ENCODE measurements at places on chromosomes 7 and 10.

DNA sequence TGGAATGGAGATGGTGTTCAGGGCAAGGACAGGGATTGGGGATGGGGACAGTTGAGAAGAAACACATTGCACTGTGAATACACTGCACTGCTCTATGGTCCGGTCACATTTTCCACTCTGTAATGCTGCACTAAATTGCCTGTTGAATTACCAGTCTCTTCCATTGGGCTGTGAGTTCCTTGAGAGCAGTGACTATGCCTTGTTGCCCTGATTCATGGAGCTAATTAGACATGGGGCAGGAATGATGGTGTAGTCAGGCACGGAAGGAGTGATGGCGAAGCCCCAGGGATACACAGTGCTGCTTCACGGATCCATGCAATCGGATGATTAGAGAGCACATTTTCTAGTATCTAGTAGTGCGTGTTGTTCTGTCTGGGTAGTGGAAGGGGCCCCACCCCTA, 25.4 kb upstream of the GPAM start:
- DNase-seq: no peak

- DNase-seq: no peak
These were observed 97.6 kb downstream of the SUGCT start for GRCh38 chr7:40232242-40232893.

- DNase-seq: no peak
These were observed 200.4 kb upstream of the SORCS1 start for GRCh38 chr10:107364872-107365271.

- DNase-seq: no peak
These were observed 13.4 kb downstream of the BRI3 start for GRCh38 chr7:98294798-98295382.

GRCh38 chr7:94401428-94401814, 6.7 kb downstream of the COL1A2 start:
- DNase-seq: no peak

DNA sequence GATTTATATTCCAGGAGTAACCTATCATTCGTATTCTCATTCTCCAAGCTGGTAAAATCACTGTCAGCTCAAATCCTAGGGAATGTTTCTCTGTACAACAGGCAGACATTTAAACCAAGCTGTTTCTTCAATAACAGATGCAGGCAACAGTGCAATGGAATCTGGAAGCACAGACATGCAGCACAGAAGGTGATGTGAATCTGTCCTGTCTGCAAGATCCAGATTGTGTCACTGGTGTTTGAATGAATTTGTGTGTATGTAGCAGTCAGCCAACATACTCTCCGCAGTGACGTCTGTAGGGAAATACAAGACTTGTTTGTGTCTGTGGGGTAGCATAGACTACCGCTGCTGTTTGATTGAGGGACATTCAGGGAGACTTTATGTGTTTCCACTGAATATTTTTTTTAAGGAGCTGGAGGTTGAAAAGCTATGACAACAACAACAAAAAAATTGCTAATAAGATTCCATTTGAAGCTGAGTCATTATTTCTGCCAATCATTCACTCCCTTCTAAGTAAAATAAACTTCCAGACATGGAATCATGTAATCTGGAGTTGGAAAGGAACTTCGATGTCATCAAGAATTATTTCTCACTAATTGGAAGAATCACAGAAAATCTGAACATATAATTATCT, 122.9 kb upstream of the MYO3A start:
- DNase-seq: no peak

DNA sequence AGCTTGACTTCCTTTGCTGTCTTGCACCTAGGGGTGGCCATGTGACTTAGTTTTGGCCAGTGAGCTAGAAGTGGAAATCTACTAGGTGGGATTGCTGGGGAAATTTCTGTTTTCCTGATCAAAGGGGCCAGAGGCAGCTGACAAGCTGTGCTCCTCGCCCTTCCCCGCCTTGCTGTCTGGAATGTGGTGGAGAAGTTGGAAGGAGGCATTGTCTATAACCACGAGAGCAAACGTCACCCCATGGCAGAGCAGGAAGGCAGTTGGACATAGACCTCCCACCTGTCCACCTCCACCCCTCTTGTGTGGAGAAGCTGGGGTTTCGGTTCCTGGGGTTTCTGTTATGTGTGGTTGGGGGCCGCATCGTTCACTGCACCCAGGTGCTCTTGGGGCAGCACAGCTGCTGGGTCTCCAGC, 7.3 kb downstream of the SFRP5 start:
- no peak for DNase-seq

- DNase-seq: no peak
These were observed 1.4 kb downstream of the RHEB start for GRCh38 chr7:151518105-151518946.

DNA sequence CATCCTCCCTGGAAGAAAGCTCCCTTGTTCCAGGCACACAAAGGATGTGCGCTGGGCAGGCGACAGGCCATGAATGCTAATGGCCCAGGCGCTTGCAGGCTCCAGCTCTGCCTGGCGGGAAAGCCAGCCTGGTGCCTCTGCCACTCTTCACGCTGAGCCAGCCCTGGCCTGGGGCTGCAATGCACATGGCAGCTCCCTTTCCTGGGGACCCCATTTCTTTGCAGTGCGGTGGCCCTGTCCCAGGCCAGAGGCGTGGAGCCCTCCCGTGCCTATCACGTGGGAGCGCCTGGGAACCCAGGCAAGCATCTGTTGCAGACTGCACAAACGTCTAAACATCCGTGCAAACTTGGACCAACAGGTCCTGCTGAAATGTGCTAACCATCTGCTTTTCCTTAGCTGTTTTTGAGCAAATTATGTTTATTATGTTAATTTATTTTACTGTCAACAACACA, 152.1 kb upstream of the LYZL2 start:
- no peak for DNase-seq

DNA sequence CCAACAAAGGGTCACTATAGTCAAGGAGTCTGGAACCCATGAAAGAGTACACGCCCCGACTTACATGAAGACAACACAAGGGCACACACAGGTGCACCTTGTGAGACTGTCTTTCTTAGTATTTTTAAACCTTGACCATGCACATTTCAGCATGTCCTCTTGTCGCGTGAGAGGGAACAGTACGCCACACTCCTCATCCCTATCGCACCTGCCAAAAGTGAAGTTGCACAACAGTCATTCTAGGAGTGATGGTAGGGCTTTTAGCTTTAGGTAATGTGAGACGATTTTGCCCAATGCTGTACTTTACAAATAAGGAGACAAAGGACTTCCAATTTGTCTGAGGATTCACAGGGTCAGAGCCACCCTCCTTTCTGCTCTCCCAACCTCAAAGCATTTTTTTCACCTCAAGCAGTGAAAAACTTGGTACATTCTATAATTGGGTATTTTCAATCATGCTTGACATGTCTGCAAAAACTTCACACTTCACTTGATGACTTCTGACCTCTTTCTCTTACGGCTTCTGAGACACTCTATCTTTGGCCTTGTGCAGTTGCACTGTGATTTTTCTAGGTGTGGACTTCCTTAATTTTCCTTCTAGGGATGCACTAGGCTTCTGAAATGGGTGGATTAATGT, 173.9 kb upstream of the GRB10 start:
- DNase-seq: no peak

- no peak for DNase-seq
These were observed 6.0 kb downstream of the IL15RA start for GRCh38 chr10:5971315-5971832.

DNA sequence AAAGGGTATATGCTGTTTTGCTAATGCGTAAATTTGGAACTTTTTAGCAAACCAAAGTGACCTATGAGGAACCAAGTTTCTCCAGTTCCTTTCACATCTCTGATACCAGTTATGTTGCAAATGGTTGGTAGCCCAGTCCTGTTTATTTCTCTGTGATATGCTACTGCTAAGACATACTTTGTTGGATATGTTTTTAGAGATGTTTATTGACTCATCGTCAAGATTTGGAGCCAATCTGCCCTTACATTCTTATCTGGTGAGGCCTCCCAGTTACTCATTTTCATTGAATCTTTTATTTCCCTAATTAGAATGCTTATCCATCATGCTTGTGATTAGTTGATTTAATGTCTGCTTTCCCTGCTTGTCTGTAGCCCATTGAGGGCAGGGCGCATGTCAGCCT, 58.9 kb downstream of the LRGUK start:
- no peak for DNase-seq

GRCh38 chr7:30922596-30922995, 10.9 kb downstream of the AQP1 start:
- no peak for DNase-seq

DNA sequence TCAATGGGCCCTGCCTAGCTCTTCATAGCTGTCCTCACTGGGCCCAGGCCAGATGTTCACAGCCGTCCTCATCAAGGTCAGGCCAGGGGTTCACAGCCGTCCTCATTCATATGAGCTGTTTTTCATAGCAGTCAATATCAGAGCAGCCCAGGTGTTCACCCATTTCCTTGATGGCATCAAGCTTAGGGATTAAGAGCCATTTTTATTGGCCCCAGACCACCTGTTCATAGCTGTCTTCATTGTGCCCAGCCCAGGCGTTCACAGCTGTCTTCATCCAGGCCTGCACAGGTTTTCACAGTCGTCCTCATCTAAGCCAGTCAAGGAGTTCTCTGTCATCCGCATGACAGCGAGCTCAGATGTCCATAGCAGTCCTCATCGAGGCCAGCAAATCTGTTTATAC, 9.4 kb downstream of the FRG2B start:
- no peak for DNase-seq

GRCh38 chr7:43625453-43625852, 42.5 kb downstream of the STK17A start:
- no peak for DNase-seq

GRCh38 chr7:30232391-30232790, 52.0 kb upstream of the ZNRF2 start:
- no peak for DNase-seq

GRCh38 chr7:152866791-152867501, 107.4 kb downstream of the ACTR3B start:
- DNase-seq: no peak

GRCh38 chr10:32923849-32924248, 34.2 kb downstream of the ITGB1 start:
- no peak for DNase-seq

DNA sequence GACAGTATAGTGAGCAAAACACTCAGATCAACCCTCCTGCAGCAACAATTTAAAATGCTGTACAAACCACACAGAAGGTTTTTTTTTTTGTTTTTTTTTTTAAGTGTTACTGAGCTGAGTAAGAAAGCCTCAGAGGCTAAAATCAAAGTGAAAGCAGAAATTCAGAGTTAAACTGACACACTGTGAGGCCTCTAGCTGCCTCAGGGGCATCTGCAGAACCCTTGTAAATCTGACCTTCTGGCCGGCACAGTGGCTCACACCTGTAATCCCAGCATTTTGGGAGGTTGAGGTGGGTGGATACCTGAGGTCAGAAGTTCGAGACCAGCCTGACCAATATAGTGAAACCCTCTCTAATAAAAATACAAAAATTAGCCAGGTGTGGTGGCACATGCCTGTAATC, 7.4 kb upstream of the GNA12 start:
- DNase-seq: no peak

- no peak for DNase-seq
These were observed 1558.1 kb upstream of the LRRTM3 start for GRCh38 chr10:65367706-65368105.

DNA sequence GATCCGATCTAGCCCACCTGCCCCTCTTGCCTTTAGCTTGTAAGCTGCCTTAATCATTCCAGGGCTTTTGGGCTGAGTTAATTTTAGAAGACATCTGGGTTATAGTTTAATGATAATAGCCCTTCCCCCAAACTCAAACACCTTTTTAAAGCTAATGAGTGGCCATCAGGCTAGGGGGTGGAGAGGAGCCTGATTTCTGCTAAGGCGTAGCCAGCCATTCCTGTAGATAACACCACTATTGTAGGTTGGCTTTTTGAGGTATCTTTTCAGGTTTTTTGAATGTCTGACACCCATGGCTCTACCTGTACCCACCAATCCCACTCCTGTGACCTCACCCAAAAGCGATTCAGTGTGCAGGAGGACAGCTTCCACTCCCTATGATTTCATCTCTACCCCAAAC, 7.6 kb upstream of the SYPL1 start:
- no peak for DNase-seq

DNA sequence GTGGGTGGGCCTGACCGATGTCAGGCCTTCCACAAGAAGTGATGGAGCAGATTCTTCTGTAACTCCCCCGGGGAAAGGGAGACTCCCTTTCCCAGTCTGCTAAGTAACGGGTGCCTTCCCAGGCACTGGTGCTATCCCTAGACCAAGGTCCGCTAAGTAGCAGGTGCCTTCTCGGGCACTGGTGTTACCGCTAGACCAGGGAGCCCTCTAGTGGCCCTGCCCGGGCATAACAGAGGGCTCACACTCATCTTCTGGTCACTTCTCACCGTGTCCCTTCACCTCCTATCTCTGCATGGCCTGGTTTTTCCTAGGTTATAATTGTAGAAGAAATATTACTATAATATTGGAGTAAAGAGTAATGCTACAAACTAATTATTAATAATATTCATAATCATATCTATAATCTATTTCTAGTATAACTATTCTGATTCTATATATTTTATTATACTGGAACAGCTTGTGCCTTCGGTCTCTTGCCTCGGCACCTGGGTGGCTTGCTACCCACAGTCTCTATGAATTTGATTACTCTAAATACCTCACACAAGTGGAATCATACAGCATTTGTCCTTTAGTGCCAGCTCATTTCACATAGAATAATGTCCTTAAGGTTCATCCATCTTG, 1378.7 kb downstream of the XPNPEP1 start:
- DNase-seq: no peak

DNA sequence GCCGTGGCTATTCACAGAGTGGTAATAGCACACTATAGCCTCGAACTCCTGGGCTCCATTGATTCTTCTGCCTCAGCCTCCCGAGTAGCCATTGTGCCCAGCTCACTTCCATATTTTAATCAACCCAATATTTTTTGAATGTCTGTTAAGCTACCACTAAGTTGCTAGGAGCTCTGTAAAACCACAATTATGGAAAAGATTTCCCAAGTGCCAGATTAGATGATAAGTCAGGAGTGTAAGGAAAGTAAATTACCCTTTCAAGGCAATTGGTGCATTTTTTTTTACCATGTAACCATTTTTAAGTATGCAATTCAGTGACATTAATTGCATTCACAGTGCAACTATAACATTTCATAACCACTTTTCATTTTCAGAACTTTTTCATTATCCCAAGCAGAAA, 87.5 kb upstream of the GATAD1 start:
- no peak for DNase-seq

DNA sequence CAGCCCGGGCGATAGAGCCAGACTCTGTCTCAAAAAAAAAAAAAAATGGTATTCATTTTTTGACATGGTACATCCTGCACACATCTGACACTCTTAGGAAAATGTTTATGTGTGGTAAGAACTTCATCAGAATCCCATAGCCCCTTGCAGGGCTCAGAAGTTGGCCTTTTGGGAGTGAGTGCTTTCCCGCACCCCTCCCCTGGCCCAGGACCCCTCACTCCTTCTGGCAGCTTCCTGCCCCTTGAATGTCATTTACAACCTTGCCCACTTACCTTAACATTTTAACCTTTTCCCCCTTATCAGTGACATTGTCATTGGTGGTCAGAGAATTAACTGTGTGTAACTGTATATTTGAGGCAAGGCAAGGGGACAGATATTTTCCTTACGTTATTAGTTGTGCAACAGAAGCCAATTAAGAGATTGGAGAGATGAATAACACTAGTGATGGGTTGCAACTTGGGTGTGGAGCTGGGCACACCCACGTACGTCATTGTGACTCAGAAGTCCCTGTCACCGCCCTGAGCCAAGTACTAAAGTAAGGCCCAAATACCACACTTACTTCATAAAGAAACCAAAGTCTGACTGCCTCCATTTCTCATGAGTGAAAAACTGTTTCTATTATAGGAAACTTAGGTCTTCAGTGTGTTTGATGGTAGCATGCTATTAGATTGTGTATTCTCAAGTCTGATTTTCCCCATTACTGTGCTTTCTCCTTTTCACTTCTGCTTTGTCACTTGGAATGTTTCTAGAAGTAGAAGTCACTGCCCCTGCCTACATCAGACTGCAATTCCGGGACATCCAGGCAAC, 31.6 kb downstream of the OGDH start:
- DNase-seq: no peak
